Motor neuron (in vitro differentiated cells): ENCODE measurements at places on chromosomes 2 and 18. TPM values are rescaled to one million over a fixed set of nuclear protein-coding genes. Genes with fewer than 3 reads are reported as not detected.

Gene ZNF385B
- total RNA-seq: 0.38 and 1.2 TPM in 2 replicates

- ATAC-seq: no peak
These were observed 447.9 kb downstream of the XIRP2 start for GRCh38 chr2:167336213-167336612.

Gene IL1RL2
- total RNA-seq: 0.58 TPM in 1 of 2 replicates, not detected in the other

DNA sequence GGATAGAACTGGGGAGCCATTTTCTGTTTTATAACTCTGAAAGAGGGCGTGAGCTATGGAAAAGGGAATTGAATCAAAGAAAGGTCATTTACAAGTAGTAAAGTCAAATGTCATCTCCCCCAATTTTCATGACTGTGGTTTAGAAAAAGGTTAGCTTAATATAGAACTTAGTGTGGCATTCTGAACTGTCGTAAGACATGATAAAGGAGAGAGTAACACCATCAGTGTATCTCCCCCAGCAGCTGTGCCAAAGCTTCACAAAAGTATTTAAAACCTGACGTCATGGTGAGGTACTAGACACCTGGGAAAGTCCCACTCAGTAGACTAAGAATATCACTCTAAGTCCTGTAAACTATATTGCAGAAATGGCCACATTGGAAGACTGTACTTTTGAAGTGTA lies 5.8 kb upstream of the IKZF2 start:
- ATAC-seq: no peak

DNA sequence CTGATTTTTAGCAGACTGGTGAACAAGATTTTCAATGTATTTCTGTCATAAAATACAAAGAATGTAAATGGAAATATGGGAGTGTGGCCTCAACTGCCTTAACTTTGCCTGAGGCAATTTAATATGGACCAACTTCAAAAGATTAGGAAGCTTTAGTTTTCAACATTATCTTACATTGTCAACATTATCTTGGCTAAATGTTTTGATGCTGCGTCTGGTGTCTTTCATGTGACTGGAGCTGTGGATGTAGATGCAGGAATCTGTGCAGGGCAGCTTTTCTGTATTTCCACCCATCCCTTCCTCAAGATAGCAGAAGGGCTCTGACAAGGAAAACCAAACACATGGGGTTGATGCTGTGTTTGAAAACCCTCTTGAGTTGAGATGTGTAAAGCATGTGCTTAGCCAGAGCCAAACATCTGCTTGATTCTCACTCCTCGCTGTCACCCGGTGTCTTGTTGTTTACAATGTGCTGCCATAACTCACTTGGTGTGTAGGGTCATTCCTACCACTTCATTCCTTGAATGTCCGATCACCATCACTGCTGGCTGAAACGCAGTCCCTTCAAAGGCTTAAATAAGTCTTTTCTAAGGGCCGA lies 33.0 kb downstream of the COPS8 start:
- ATAC-seq: peak; percentile 33
